Cardiac fibroblast (primary cell): ENCODE measurements at places on chromosomes 11 and 22.
A peak's percentile ranks its signal among the peaks of the same experiment; 100 is the strongest.

- DNase-seq: no peak
These were observed 58.9 kb upstream of the THY1 start for GRCh38 chr11:119481667-119482400.

DNA sequence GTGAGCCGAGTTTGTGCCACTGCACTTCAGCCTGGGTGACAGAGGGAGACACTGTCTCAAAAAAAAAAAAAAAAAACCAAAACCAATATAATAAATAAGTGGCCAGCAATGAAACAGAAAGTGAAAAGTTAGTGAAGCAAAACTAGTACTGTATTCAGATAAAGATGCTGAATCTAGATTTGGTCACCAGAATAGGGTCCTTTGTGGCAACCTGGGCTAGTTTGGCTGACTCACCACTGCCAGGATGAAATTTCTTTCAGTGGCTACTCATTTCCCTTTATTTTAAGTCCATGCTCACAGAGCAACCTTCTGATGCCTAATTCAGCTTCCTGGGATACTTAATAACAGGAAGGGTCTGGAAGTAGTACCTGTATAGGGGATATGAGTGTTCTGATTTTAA lies 26.0 kb downstream of the LIMK2 start:
- no peak for DNase-seq

DNA sequence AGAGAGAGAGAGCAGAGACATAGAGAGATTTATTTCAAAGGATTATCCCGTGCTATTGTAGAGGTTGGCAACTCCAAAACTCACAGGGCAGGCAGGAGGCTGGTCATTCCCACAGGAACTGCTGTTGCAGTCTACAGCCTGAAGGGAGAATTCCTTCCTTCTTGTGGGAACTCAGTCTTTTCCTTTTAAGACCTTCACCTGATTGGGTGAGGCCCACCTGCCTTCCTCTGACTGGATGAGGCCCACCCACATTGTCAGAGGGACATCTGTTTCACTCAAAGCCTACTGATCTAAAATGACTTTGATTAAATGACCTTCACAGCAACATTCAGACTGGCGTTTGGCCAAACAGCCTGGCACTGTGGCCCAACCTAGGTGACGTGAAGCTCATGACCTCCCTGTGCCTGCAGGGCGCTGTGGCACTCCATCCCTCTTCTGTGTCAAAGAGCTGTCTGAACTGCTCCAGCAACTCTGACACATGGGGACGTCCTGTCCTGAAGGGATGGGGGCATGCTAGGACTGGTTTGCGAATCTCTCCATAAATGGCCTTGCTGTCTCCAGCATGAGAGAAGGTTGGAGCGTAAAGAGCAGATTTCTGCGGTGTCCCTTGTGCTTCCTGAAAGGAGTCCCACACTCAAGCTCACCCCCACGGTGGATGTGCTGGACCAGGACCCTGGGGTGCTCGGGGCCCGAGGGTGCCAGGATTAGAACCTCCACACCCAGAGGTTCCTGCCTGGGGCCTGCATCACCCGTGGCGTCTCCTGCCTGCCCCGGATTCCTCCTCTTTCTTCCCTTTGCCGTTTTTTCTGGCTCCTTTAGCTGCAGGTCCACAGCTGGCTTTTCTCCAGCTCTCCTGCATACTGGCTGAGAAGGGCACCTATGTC lies 20.7 kb downstream of the KRTAP5-5 start:
- DNase-seq: no peak

- peak; percentile 31 for DNase-seq
These were observed 818.8 kb upstream of the CHORDC1 start for GRCh38 chr11:91041626-91042025.

GRCh38 chr11:94775567-94776327 lies 7.6 kb downstream of the AMOTL1 start:
- DNase-seq: no peak

GRCh38 chr11:116829525-116830183 lies at the start of gene APOC3:
Gene APOC3, plus strand, starts transcription at chr11:116829907. Its CDS starts 676 bp downstream, at chr11:116830583.
- DNase-seq: peak; percentile 67

DNA sequence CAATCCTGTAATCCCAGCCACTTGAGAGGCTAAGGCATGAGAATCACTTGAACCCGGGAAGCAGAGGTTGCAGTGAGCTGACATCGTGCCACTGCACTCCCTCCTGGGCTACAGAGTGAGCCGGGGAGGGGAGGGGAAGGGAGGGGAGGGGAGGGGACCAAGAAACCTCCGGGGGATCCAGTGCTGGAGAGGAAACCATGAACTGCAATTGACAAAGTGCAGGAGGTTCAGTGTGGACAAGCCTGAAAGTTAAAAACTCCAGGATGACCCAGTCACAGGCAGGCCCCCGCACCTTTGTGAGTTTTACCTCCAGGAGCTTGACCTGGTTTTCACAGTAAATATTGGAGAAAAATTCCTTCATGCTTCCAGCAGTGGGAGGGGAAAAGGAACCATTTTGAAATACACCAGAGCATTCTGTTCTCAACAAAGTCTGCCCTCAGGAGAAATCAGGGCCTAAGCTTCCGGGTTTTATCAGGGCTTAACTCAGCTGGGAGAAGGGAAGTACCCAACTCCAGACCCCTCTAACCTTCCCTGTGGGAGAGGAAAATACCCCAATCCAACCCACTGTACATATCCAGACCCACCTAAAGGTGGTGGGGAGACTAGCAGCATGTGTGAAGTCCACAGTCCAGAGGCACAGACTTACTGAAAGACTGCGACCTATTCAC lies 15.5 kb upstream of the ZFTA start:
- no peak for DNase-seq

DNA sequence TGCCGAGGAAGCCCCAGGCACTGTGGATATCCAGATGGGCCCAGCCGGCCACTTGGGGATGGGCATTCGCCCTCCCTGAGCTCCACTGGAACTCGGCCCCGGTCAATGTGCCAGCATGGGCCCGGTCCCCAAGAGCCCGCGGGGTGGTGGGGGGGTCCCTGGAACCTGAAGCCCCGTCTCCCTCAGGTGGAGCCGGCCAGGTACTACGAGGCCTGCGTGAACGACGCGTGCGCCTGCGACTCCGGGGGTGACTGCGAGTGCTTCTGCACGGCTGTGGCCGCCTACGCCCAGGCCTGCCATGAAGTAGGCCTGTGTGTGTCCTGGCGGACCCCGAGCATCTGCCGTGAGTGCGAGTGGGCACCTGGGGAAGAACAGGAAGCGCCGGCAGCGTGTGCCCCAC lies 21.2 kb downstream of the MUC5AC start:
- no peak for DNase-seq

- peak; percentile 55 for DNase-seq
These were observed 28.3 kb upstream of the WNT11 start for GRCh38 chr11:76234416-76235232.

DNA sequence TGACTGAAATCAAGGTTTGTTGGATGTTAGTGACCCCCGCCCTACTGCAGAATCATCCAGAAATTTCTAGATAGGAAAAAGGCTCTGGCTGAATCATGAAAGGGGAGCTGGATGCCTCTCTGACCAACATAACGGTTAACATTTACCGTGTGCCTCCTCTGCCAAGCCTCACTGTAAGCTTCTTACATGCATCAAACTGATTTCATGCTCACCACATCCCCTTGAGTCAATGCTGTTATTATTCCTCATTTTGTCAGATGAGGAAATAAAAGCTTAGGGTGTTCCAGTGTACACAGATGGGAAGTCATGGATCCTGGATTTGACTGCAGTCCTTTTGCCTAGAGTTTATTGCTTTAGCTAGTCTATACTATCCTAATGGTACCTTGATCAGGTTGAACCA lies 5.9 kb upstream of the HMOX1 start:
- peak; percentile 50 for DNase-seq

DNA sequence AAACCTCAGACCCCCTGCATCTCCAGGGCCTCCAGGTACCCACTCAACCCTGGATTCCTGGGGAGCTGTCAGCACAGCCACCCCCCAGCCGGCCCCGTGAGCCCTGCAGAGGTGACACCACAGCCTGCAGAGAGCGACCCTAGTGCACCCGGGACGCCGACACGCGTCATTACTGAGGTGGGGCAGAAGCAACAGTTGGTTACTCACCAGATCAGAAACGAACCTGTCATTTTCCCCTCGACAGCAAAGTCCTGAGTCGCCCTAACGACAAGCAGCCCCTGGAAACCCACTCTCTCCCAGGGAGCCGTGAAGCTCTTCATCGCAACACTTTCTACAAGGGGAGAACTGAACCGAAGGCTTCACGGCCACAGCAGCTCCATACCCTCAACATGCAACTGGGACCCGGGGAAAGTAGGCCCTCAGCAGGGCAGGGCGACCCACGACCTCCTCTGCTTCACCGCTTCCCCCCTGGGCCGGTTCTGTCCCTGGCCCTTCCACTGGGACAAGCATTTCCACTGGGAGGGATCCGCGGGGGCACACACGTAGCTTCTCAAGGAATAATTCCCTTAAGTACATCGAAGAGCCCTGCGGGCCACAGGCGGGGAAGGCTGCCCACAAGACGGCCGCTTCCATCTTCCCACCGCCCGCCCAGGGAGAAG lies 1.6 kb downstream of the BRD1 start:
- peak; percentile 47 for DNase-seq

- no peak for DNase-seq
These were observed 256.1 kb upstream of the UBASH3B start for GRCh38 chr11:122399375-122399774.

DNA sequence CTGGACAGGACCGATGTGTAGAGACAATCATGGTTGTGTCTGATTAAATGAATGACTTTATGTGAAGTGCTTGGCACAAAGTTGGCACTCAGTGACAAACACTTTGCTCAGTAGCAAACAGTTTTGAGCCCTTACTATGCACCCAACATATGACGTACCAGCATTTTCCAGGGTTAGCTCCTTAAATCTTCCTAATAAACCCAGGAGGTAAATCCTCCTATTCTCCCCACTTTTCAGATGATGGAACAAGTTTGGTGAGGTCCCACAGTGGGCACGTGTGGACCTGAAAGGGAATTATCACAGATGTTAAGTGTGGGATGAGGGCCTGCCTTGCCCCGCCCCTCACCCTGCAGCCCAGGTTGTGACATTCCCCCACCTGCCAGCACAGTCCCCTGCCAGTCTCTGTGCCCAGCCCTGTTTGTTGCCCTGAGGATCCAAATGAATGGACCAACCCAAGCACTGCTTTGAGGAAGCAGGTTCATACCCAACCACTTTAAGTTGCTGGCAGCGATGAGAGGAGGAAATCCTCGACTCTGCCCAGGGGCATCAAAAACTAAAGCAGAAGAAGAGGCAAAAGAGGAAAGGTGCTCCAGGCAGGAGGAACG lies 6.6 kb upstream of the CARD10 start:
- no peak for DNase-seq

- DNase-seq: peak; percentile 75
These were observed 61.3 kb upstream of the PPP6R3 start for GRCh38 chr11:68398995-68399851.

DNA sequence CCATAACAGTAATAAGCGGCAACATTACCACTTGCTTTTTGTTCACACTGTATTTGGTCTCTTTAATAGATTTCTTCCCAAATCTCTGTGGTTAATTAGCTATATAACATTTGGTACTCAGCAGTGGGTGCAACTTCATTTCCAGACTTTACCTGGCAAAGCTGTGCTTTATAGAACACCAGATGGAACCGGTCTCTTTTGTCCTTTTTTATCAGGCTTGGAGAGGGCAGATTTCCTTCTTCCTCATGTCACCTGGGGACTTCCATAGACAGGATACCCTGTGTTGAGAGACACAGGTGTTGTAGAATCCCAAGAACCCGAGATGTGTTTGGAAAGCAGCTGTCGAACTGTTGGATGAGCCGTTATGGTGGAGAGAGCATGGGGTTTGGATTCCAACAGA lies 393.7 kb downstream of the NTM start:
- no peak for DNase-seq

DNA sequence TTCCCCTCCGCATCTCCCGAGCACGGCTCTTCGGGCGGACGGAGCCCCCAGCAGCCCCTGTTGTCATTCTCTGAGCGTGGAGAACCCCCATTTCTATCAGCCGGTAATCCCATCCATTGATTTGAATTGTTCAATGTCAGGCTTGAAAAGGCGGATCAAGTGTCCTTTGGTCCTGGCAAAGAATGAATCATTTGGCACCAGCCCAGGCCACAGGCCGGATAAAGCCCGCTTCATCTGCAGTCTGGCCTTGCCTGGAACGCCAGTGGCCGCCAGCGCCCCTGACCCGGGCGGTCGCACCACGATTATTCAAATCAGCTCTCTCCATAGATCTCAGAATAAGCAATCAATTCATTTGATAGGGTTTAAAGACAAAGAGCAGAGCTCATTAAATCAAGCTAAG lies 188.9 kb downstream of the BRD1 start:
- no peak for DNase-seq

DNA sequence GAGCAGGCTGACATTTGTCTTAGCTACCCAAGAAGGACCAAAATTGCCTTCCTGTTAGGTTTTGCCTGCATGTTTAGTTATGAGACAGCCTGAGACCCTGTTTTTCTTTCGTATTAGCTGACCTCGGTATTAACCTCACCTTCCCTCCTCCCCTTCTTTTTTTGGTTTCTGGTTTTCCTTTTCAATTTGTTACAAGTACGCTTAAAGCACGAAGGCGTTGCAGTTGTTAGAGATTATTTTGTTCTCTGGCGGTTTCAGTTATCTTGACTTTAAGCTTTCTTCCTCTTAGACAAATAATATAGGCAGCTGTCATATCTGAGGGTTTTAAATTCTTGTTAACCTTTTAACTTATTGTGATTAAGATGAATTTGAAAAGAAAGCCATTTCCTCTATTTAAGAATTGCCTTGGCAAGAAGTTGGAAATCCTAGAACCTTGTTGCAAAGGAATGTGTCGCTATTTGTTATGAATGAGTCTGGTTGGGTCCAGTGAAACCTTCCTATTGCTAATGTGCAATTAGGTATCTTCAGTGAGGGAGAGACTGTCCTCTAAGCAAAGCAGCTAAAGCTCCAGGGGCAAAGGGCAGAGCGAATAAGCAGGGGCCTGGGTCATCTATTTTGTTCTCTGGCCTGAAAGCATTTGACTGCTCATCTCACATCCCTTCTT lies 45.7 kb downstream of the PACS1 start:
- DNase-seq: peak; percentile 34

GRCh38 chr11:46617972-46618314 lies 590 bp downstream of the ATG13 start:
- no peak for DNase-seq

DNA sequence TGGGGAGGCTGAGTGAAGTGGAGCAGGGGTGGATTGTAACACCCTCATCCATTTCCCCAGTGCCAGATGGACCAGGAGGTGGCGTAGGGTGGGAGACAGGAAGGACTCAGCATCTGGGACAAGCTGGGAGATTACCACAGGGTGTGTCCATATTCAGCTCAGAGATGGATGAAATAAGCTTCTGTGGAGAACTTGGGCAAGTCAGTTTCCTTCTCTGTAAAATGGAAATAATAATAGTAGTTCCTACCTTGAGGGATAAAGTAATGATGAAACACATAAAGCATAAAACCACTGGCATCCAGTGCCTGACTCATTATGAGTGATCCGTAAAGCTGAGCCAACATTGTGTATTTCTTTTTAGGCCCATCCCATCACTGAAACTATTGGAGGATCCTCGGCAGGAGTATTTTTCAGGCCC lies 607 bp upstream of the ROBO4 start:
- peak; percentile 89 for DNase-seq

- DNase-seq: no peak
These were observed 144.6 kb downstream of the ATG16L2 start for GRCh38 chr11:72958791-72959190.

DNA sequence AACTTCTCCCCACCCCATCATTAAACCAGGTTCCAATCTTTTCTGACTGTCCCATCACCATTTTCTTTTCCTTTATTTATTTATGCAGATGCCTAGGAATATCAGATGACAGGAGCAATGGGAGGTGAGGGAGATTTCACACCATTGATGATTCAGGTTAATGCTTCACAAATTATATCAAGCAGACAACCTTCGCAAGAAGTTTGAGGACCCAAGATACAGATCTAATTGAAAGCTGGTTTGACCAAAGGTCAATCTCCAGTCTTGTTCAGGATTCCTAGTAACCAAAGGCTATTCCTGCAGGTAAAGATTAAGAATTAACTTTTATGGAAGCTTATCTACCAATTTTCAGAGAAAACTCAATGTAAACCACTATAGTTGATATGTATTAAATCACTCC lies 54.4 kb downstream of the SLC35F2 start:
- no peak for DNase-seq
